ENCODE measurements at places on chromosomes 11 and 22. TPM values are rescaled to one million over a fixed set of nuclear protein-coding genes. Genes with fewer than 3 reads are reported as not detected.

Gene ZFTA
- 8.4 TPM for total RNA-seq

Gene INPP5J
- 7.0 TPM for total RNA-seq

- H3K4me1 ChIP-seq = peaks cover 5% of the 10 kb centered on the region
- no peaks in the 10 kb centered on the region for H3K36me3 ChIP-seq
- no peak for DNase-seq
- H3K4me3 ChIP-seq = no peak overlapping the region
Measured at GRCh38 chr22:49693416-49693815, 134.3 kb downstream of the BRD1 start.

DNA sequence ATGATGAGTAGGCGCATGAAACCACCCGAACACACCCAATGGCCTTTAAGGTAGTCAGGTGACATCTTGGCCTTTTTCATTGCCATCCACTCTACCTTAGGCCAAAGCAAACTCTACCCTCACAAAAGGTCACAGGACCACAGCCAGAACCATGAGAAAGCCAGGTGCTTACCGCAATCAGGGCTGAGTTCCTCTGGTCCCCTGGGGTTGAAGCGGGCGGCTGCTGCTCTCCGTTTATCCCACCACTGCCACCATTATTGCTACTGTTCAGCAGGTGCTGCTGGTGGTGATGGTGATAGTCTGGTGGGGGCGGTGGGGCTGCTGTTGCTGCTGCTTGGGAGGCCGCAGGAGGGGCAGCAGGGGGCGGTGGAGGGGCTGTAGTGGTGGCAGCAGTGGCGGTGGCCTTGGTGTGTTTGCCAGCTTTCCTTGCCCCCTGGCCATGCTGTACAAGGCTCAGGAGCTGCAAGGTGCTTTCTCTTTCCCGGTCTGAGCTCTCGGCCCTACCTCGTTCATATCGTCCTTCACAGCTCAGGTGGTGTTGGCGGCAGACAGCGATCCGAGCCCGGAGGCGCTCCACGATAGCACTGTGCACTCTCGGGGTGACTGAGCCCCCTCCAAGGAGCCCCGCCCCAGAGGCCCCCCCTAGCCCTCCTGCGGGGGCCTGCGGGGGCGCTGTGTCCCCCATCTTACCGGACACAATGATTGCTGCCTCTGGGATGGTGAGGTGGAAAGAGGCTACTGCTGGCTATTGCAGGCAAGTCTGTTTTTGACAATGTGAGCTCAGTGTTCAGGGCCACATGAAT lies 1.6 kb downstream of the MAML2 start:
- peak overlapping the region; percentile 59 for H3K27ac ChIP-seq
- peak overlapping the region; percentile 70 for H3K4me3 ChIP-seq
- H3K36me3 ChIP-seq = no peaks in the 10 kb centered on the region
- H3K4me1 ChIP-seq = peaks cover 51% of the 10 kb centered on the region
- peak; percentile 76 for DNase-seq

Gene OR2AG1
- not detected for total RNA-seq

- no peak overlapping the region for H3K4me3 ChIP-seq
- no peaks in the 10 kb centered on the region for H3K4me1 ChIP-seq
- H3K27me3 ChIP-seq = no peaks in the 10 kb centered on the region
- peak; percentile 57 for DNase-seq
- peaks cover 7% of the 10 kb centered on the region for H3K36me3 ChIP-seq
Measured at GRCh38 chr22:35140879-35141745, 75.2 kb downstream of the ISX start.

Gene JOSD1
- 39.1 TPM for total RNA-seq

DNA sequence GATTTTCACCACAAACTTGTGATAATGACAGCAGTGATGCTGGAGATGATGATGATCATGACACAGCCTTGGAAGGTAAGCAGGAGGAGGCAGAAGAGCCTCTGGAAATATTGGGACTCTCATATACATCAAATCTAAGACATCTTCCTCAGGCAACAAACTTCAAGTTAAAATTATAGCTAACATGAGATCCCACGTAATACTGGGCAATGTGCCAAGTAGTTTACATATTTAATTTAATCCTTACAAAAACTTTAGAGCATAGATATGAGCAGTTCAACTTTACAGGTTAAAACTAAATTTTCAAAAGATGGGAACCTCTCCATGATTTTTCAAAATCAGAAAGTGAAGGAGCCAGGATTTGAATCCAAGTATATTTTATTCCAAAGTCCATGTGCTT lies 19.0 kb downstream of the OR52B2 start:
- no peaks in the 10 kb centered on the region for H3K27me3 ChIP-seq
- no peak overlapping the region for H3K27ac ChIP-seq
- H3K4me1 ChIP-seq = no peaks in the 10 kb centered on the region
- H3K4me3 ChIP-seq = no peak overlapping the region

DNA sequence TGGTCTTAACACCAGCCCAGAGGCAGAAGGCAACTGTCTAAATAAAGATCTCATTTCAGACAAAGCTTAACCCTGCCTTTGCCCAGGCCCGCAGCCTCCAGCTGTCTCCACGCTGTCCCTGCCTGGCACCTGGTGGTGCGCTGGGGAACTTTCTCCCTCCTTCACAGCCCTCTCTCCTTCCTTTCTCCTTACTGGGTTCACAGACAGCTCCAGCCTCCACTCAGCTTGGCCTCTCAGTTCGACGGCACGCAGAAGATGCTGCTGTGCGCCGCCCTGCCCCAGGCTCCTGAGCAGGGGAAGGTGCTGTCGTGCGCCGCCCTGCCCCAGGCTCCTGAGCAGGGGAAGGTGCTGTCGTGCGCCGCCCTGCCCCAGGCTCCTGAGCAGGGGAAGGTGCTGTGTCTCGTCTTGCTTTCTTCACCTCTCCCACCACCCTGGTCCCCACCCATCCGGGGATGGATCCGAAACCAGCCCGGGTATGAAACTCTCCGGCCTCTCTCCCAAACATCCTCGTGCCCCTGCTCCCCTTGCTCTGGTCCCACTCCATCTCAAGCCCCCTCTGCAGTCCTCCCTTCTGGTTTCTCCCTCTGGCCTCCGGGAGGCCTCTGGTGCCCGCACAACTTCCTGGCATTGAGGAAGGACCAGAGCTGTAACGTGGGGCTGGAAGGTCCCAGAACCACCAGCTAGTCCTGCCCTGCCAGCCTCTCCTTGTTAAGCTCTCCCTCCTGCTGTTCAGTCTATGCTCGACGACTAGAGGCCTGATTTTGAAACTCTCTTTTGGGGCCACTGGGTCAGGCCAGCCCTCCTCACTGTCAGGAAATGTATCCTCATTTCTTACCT lies 22.9 kb upstream of the JAM3 start:
- H3K4me3 ChIP-seq = no peak overlapping the region
- peaks cover 68% of the 10 kb centered on the region for H3K27me3 ChIP-seq
- H3K36me3 ChIP-seq = no peaks in the 10 kb centered on the region
- DNase-seq = no peak
- no peak overlapping the region for H3K27ac ChIP-seq

- DNase-seq = no peak
- no peaks in the 10 kb centered on the region for H3K27me3 ChIP-seq
- no peak overlapping the region for H3K4me3 ChIP-seq
Measured at GRCh38 chr11:20415432-20415831, 27.9 kb downstream of the PRMT3 start.

GRCh38 chr22:47388331-47388730 lies 625.9 kb downstream of the TBC1D22A start:
- H3K27me3 ChIP-seq = peaks cover 4% of the 10 kb centered on the region
- no peaks in the 10 kb centered on the region for H3K36me3 ChIP-seq

DNA sequence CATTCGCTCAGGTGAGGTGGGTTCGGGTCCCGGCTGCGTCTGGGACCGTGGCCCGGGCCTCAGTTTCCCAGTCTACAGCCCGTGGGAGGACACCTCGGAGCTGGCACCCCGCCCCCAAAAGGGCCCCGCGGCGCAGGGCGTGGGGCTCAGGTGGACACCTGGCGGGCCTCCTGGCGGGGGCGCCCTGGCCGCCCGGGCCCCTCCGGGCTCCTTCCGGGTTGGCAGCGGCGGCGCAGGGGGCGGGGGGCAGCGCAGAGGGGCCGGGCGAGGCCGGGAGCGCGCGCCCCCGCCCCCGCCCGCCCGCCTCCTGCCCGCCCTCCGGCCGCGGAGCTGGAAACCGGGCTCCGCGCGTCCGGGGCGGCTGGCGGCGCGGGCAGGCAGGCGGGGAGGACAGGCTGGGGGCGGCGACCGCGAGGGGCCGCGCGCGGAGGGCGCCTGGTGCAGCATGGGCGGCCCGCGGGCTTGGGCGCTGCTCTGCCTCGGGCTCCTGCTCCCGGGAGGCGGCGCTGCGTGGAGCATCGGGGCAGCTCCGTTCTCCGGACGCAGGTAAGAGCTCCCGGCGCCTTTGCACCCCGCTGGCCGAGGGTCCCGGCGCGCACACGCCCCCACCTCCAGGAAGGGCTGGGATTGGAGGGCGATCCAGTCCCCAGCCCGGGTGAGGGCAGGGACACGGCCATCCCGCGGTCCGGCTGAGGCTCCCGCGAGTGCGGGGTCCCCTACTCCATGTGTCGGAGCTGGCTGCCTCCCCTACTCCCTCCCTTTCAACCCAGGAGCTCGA lies at the start of gene EMID1:
EMID1 (plus strand) TSS at position 303 of the 778 bp plus-strand sequence; CDS start at position 446, 143 bp downstream.
- H3K4me1 ChIP-seq = peaks cover 58% of the 10 kb centered on the region
- H3K27me3 ChIP-seq = no peaks in the 10 kb centered on the region
- H3K4me3 ChIP-seq = peak within 1 kb of the TSS; percentile 76
- peak; percentile 89 for DNase-seq

Measured in K562 (cell line).